ENCODE measurements at places on chromosomes 11 and 22.

- no peak for DNase-seq
These were observed 17.8 kb downstream of the MAFF start for GRCh38 chr22:38219632-38220031.

GRCh38 chr22:39177791-39178190 is 25.3 kb upstream of the CBX7 start:
- no peak for DNase-seq

DNA sequence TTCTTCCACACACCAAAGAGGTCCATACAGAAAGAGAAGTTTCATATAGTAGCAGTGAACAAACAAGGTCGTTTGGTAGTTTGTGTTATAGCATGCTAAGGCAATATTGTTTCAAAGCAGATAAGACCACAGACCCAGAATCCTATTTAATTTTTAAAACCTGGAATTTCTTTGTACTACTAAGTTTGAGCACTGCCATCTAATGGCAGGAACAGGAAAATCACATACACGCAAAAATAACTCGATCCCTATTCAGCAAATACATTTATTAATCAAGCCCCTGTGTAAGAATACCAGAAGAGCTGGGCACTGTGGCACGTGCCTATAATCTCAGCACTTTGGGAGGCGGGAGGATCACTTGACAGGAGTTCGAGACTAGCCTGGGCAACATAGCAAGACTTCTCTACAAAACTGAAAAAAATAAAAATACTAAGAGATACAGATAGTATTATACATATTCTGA is 2.9 kb upstream of the BTBD10 start:
- DNase-seq, result no peak

- DNase-seq, result no peak
These were observed 95.4 kb upstream of the GALNT18 start for GRCh38 chr11:11717064-11717725.

GRCh38 chr11:98409069-98409468 is 611.7 kb upstream of the CNTN5 start:
- no peak for DNase-seq
